Vagina (tissue), 2 donors: ENCODE measurements at places on chromosomes 4 and X.

- H3K4me1 ChIP-seq, result no peaks in the 10 kb centered on the region
- H3K4me3 ChIP-seq, result no peak overlapping the region
- no peaks in the 10 kb centered on the region for H3K36me3 ChIP-seq
- H3K27me3 ChIP-seq, result no peaks in the 10 kb centered on the region
Observed at GRCh38 chrX:14363728-14364127, 165.6 kb upstream of the GLRA2 start.

DNA sequence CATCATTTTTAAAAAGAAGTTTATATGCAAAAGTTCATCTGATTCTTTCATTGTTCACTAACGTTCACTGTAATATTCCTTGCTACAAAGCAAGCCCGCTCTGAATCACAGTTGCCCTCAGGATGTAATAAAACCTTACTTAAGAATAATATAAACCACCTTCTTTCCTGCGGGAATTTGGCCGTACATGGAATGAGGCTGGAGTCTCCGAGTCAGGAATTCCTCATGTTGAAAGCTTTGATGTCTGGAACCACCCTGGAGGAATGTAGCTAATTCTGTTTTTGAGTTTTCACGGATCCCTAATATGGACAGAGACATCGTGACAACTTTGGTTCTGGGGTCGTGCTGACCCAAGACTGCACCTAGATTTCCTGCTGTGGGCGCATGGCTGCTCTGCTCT is 58.5 kb downstream of the CRLF2 start:
- no peak overlapping the region for H3K4me3 ChIP-seq
- no peak overlapping the region for H3K27ac ChIP-seq
- H3K27me3 ChIP-seq, result no peaks in the 10 kb centered on the region
- no peaks in the 10 kb centered on the region for H3K36me3 ChIP-seq
- DNase-seq, result peak; percentile 13

GRCh38 chr4:7971881-7972500 is 32.3 kb upstream of the AFAP1 start:
- no peak overlapping the region for H3K4me3 ChIP-seq
- H3K27ac ChIP-seq, result peak overlapping the region; percentile 85
- peaks cover 55% of the 10 kb centered on the region for H3K4me1 ChIP-seq
- H3K36me3 ChIP-seq, result no peaks in the 10 kb centered on the region
- H3K27me3 ChIP-seq, result no peaks in the 10 kb centered on the region

DNA sequence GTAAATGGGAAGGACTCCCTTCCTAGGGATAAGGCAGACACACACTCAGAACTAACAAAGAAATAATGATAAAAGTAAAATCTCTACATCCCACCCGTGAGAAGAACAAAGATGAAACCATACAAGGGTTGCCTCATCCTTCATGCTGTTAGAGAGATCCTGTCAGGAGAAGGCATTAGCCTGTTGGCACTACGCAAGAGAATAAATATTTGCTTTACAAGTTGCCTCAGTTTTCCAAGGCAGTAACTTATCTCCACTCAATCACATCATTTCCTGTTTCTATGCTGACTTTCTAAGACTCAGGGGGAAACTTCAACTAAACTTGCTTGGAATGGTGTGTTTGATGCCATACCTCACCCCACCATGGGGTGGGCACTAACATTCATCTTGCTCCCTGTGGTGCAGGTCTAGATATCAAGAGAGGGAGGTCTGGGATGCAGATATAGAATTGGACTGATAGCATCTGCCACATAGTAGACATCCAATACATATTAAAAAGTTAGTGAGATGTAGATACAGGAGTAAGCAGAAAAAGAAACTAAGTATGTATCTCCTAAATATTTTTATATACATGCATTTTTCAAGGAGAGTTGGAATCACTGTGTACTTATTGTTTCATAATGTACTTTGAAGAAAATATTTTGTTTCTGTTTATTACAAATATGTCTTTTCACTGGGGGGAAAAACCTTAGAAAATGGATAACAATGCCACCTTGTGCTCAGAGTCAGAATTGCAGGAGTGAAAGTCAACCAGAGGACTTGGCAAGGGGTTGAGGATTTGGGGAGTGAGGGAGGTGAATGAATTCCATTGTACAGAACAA is 57.2 kb upstream of the BEX4 start:
- H3K4me3 ChIP-seq, result no peak overlapping the region
- DNase-seq, result no peak
- H3K4me1 ChIP-seq, result no peaks in the 10 kb centered on the region
- no peaks in the 10 kb centered on the region for H3K36me3 ChIP-seq

DNA sequence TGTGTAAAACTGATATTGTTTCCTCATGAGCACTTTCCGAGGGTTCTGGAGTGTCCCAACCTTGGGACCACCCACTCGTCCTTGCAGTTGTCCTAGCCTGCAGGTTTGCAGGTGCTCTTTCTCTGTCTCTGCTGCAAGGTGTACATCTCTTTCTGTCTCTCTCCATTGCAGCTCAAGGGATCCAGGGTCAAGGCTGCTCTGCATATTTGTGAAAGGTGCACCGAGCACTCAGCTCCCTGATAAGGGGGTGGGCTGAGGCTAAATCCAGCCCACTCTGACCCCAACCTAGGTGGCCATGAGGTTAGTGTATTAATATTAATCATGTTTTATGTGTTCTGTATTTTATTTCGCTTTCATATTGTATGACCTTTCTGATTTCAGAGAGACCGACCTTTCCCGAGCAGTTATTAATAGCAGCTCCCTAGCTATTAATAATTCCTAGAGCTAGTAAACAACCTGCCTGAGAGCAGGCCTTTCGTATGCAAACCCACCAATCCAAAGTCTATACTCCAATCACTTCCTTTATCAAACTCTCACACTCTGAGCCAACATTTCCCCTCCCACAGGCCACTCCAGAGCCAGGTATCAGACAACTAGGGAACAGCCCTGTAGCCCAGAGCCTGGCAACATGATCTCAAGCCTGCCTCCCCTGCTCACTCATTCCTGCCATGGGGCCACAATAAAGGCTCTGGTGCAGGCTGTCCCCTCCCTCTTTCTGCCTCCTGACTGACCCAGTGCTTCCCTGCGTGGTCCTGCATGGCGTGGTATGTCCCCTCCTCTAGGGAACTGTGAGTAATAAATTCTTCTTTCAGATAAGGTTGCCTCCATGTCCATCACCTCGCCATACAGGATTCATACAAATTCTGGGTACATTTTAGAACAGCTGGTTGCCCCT is 73.9 kb downstream of the SLC2A9 start:
- no peaks in the 10 kb centered on the region for H3K27me3 ChIP-seq
- no peaks in the 10 kb centered on the region for H3K36me3 ChIP-seq
- no peaks in the 10 kb centered on the region for H3K4me1 ChIP-seq
- H3K27ac ChIP-seq, result no peak overlapping the region
- peak; percentile 49 for DNase-seq

DNA sequence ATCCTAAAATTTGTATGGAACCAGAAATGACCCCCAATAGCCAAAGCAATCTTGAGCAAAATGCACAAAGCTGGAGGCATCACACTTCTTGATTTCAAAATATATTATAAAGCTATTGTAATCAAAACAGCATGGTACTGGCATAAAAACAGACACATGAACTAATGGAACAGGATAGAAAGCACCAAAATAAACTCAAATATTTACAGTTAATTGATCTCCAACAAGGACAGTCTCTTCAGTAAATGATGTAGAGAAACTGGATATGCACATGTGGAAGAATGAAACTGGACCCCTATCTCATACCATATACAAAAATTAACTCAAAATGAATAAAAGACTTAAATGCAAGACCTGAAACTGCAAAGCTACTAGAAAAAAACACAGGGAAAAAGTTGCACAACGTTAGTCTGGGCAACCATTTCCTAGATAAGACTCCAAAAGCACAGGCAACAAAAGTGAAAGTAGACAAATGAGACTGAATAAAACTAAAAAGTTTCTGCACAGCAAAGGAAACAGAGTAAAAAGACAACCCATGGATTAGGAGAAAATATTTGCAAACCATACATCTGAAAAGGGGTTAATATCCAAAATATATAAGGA is 64.9 kb downstream of the CD99L2 start:
- no peaks in the 10 kb centered on the region for H3K4me1 ChIP-seq
- no peaks in the 10 kb centered on the region for H3K27me3 ChIP-seq
- no peaks in the 10 kb centered on the region for H3K36me3 ChIP-seq

DNA sequence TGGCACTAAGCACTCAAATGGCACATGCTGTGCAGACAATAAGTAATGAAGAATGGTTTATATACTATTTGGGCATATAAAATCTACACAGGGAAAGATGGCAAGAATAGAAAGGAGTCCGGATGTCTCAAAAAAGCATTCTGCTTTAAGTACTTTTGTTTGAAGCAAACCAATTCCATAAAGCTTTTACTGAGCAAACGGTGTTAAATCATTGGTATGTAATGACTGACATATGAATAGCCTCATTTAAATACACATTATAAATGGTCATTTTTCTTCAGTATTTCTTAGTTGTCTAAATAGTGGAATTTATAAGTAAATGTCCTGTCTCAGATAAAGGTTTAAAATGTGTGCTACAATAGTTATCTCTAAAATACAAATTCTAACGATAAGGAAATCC is 6.0 kb downstream of the FBXO8 start:
- H3K4me1 ChIP-seq, result peaks cover 26% of the 10 kb centered on the region
- no peak overlapping the region for H3K27ac ChIP-seq
- H3K27me3 ChIP-seq, result no peaks in the 10 kb centered on the region
- DNase-seq, result no peak
- H3K4me3 ChIP-seq, result no peak overlapping the region

- no peak overlapping the region for H3K4me3 ChIP-seq
- no peaks in the 10 kb centered on the region for H3K27me3 ChIP-seq
- no peaks in the 10 kb centered on the region for H3K36me3 ChIP-seq
- H3K4me1 ChIP-seq, result no peaks in the 10 kb centered on the region
Observed at GRCh38 chr4:5858020-5858769, 34.7 kb downstream of the CRMP1 start.

- H3K4me3 ChIP-seq, result no peak overlapping the region
- peaks cover 8% of the 10 kb centered on the region for H3K36me3 ChIP-seq
- no peaks in the 10 kb centered on the region for H3K27me3 ChIP-seq
Observed at GRCh38 chrX:16826207-16826606, 39.9 kb downstream of the TXLNG start.

- H3K36me3 ChIP-seq, result no peaks in the 10 kb centered on the region
- no peak for DNase-seq
- H3K27me3 ChIP-seq, result no peaks in the 10 kb centered on the region
- no peaks in the 10 kb centered on the region for H3K4me1 ChIP-seq
Observed at GRCh38 chr4:107304699-107305286, 268.7 kb upstream of the DKK2 start.

DNA sequence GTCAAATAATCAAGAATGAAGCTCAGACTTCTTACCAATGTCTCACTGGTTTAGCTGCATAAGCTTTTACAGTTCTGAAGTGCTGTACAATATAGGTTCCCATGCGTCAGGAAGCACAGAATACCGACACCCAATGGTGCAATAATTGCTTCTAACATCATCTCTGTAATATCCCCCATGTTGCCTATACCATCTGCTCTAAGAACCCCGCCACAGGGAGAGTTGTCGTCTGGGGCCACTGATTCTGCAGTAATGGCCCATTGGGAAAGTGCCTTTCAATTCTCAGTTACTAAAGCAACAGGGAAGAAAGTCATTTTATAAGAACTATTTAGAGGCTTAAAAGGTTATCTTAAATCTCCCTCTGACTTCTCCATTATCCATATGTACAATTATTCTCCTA is 94.9 kb downstream of the GLRA3 start:
- no peaks in the 10 kb centered on the region for H3K27me3 ChIP-seq
- H3K4me1 ChIP-seq, result no peaks in the 10 kb centered on the region
- DNase-seq, result no peak
- no peak overlapping the region for H3K4me3 ChIP-seq
- no peaks in the 10 kb centered on the region for H3K36me3 ChIP-seq
- no peak overlapping the region for H3K27ac ChIP-seq

GRCh38 chr4:90503677-90504076 is 376.5 kb downstream of the CCSER1 start:
- no peaks in the 10 kb centered on the region for H3K36me3 ChIP-seq
- H3K4me3 ChIP-seq, result no peak overlapping the region
- H3K27me3 ChIP-seq, result no peaks in the 10 kb centered on the region
- no peaks in the 10 kb centered on the region for H3K4me1 ChIP-seq
- no peak for DNase-seq

GRCh38 chr4:185730387-185730786 is 81.6 kb downstream of the SORBS2 start:
- peaks cover 11% of the 10 kb centered on the region for H3K4me1 ChIP-seq
- H3K4me3 ChIP-seq, result no peak overlapping the region
- H3K36me3 ChIP-seq, result no peaks in the 10 kb centered on the region

- H3K27me3 ChIP-seq, result no peaks in the 10 kb centered on the region
- no peak overlapping the region for H3K4me3 ChIP-seq
- no peak for DNase-seq
Observed at GRCh38 chr4:89723096-89723495, 113.9 kb downstream of the SNCA start.

- no peak overlapping the region for H3K4me3 ChIP-seq
- peaks cover 3% of the 10 kb centered on the region for H3K27me3 ChIP-seq
- no peak for DNase-seq
- H3K4me1 ChIP-seq, result peaks cover 75% of the 10 kb centered on the region
Observed at GRCh38 chrX:40086569-40087335, 11.0 kb downstream of the BCOR start.

DNA sequence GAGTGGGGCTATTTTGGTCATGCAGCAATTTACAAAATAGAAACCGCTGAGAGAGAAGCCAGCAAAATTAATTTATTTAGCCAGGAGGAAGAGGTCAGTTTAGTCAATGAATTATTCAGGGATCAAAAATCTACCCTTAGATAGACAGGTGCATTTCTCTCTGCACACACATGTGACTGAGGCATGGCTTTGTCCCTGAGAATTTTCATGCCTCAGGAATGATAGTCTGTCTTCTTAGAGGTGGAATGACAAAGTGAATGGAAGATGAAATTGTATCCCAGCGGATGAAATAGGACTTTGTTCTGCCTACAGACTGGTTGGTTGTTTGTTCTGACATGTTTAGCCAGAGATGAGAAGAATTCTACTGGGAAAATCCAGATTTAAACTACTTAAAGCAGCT is 46.0 kb downstream of the ANKRD50 start:
- no peak overlapping the region for H3K4me3 ChIP-seq
- no peaks in the 10 kb centered on the region for H3K27me3 ChIP-seq
- no peak overlapping the region for H3K27ac ChIP-seq
- H3K36me3 ChIP-seq, result no peaks in the 10 kb centered on the region

DNA sequence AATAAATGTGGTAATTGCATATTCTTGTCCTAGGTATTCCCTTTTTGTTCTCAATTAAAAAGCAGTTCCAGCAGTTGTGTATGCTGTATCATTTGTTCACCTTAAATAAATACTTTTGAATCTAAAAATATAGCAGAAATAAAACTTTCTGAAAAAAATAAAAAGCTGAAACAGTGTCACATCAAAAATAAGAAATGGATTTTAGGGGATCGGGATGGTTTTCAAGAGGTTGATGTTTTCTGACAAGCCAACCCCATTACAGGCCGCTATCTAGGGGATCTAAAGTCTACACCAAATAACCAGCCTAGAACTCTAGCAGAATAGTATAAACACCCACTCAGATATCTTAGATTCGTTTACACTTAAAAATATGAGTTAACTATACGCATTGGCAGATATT is 95.4 kb upstream of the MAML3 start:
- H3K27ac ChIP-seq, result no peak overlapping the region
- H3K4me1 ChIP-seq, result peaks cover 32% of the 10 kb centered on the region
- DNase-seq, result no peak
- no peaks in the 10 kb centered on the region for H3K27me3 ChIP-seq
